ENCODE measurements at places on chromosomes 3 and 15. TPM values are rescaled to one million over a fixed set of nuclear protein-coding genes. Genes with fewer than 3 reads are reported as not detected.

The LRRC3B gene
- not detected for polyA plus RNA-seq

The LMAN1L gene
- not detected for polyA plus RNA-seq

The FAM81A gene
- polyA plus RNA-seq = 0.70 TPM

The RBM5 gene
- polyA plus RNA-seq = 55.0 TPM

The TMEM207 gene
- polyA plus RNA-seq = not detected

The SLC28A2 gene
- not detected for polyA plus RNA-seq

The TMEM212 gene
- not detected for polyA plus RNA-seq

The TNNC1 gene
- not detected for polyA plus RNA-seq

The NDUFAF3 gene
- 211 TPM for polyA plus RNA-seq

The GCSAM gene
- 0.20 TPM for polyA plus RNA-seq

The FAM107A gene
- polyA plus RNA-seq = 0.13 TPM

The GP9 gene
- polyA plus RNA-seq = not detected

The SPSB4 gene
- not detected for polyA plus RNA-seq

The ZNF592 gene
- polyA plus RNA-seq = 7.4 TPM

The NECTIN3 gene
- 11.1 TPM for polyA plus RNA-seq

The IL17RC gene
- polyA plus RNA-seq = 20.5 TPM

The POMGNT2 gene
- 11.6 TPM for polyA plus RNA-seq

The LRCH3 gene
- polyA plus RNA-seq = 20.2 TPM

The IMPDH2 gene
- 128 TPM for polyA plus RNA-seq

All from GM23248 (cell line).